Esophagus squamous epithelium (tissue), 5 donors: ENCODE measurements at places on chromosomes 16 and 17. TPM values are rescaled to one million over a fixed set of nuclear protein-coding genes. Genes with fewer than 3 reads are reported as not detected.

- no peak for DNase-seq
These were observed 24.3 kb downstream of the CENPV start for GRCh38 chr17:16328997-16329396.

- DNase-seq = no peak
These were observed 49.4 kb upstream of the PVALEF start for GRCh38 chr17:81115749-81116464.

- no peak for DNase-seq
These were observed 117.9 kb downstream of the CYLD start for GRCh38 chr16:50859628-50860360.

- no peak for DNase-seq
These were observed 33.3 kb upstream of the ERCC4 start for GRCh38 chr16:13886608-13887007.

- DNase-seq = no peak
These were observed 21.6 kb downstream of the C17orf58 start for GRCh38 chr17:67974598-67975066.

GRCh38 chr17:16924696-16925440, 47.0 kb downstream of the TNFRSF13B start:
- no peak for DNase-seq

DNA sequence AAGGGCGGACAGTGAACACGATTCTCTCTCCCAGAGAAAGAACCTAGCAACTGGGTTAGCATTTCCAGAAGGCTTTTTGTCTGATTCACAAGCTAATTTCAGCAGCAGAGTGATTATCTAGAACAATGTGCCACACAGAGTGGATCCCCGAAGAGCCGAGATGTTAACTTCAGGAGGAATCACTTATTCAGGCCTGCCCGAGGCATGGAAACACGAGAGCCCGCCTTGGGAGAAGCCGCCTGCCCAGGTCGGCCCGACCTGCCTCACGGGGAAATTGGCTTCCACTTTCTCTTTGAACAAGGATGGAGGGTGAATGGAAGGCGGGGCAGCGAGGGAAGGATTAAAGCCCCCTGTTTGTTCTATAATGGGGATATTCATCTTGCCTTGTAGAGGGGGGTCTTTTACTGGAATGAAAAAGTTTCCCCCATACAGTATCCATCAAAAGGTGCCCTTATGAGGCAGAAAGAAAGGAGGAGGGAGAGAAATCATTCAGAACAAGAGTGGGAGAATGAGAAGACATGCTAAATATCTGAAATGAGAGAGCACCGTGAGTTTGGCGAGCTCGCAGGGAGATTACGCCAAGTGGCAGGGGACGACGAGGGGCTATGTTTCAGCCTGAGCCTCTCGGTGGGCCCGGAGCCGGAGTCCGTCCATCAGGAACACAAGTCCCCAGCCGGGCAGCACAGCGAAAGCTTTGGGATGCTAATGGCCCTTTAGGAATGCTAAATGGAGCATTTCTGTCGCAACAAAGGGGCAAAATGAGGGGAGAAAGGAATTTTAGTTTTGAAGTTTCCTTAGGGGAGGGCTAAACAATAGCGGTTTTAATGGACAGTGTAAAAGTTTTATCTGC, 33.0 kb downstream of the NTN1 start:
- no peak for DNase-seq

- DNase-seq = no peak
These were observed 25.9 kb upstream of the FAAP100 start for GRCh38 chr17:81578038-81578441.

DNA sequence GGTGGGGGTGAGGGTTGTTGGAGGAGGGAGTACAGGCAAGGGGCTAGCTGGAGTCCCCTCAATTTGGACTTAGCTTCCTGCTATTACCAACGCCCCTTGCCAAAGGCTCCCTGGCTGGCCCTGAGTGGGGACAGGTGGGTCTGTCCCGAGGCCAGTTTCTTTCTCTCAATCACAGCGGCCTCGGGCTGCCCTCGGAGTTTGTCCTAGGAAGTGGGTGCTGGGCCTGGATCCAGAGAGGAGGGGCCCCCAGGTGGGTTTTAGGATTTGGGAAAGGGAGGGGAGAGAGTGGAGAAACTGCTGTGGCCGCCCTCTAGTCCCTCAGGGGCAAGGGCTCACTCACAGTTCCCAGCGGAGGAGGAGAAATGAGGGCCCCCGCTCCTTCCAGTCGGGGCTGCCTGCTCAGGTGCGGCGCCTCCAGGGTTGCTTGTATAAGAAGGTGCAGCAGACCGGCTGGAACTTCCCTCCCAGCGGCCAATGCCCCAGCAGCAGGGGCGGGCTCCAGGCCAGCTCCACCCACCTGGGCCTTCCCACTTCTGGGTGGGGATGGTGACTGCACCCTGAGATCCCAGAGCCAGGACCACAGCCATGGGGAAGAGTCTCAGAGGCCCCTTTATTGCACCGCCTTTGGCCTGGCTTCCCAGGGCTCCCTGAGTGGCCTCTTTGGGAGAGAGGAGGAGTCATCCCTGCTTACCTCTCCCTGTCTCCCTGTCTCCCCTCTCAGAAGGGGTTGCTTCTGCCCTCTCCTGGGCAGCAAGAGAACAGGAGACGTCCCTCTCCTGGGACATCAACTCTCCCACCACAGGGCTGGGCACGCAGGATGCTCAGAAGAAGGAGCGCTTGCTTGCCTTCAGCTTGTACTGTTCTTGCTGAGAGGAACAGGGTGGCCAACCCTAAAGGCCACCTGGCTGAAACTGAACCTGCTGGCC, 112.0 kb upstream of the SMURF2 start:
- DNase-seq = no peak

GRCh38 chr17:74779948-74780400, 3.8 kb upstream of the NAT9 start:
- no peak for DNase-seq

DNA sequence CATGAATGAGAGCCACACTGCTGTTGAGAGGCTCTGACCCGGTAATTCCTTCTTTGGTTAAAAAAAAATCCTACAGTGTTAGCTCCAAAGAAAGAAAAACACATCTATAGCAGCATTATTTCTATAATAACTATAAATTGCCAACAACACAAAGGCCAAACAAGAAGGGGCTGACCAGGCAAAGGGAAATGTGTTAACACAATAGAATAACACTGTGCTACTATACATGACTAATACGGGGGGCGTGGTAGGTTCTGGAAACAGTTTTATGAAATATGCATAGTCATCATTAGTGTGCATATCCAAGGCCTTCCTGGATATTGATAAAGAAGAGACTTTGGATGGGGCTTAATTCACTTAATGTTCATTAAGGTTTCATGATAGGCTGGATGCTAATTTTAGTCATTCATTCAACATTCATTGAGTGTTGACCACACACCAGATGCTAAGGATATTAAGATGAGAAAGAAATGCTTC, 50.0 kb upstream of the CCL1 start:
- DNase-seq = no peak

DNA sequence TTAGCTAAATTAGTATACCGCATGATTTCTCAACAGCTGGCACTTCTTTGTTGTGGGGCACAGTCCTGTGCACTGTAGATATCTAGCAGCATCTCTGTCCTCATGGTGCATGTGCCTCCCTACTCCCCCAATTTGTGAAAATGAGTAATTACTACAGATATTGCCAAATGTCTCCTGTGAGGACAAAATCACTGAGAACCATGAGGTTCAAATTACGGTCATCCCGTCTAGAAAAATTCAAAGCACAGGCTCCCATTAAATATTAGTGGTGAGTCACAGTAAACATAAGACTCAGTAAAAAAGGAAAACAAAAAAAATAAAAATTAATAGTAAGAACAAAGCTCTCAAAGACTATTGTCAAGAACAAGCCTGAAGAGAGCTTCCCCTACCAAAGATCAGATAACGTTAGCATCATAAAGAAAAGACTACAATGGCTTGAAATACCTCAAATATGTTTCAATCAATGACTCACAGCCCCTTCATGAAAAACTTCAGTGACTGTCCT, 57.8 kb downstream of the STH start:
- DNase-seq = no peak

DNA sequence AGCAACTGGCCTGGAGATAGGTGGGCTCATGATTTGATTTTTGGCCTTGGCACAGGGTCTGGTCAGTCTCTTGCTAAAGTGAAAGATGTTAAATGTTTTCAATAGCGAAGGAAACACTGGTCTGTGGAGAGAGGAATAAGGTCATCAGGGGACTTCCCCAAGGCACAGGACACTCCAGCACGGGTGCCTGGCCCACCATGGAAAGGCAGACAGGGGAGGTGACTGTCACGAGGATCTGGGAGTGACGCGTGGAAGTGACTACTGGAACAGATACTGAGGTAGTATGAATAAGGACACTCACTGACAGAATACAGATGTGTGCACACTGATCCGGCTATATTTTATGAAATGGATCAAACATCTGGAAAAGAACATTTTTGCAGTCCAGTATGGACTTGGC, 16.7 kb upstream of the ICAM2 start:
- DNase-seq = no peak

DNA sequence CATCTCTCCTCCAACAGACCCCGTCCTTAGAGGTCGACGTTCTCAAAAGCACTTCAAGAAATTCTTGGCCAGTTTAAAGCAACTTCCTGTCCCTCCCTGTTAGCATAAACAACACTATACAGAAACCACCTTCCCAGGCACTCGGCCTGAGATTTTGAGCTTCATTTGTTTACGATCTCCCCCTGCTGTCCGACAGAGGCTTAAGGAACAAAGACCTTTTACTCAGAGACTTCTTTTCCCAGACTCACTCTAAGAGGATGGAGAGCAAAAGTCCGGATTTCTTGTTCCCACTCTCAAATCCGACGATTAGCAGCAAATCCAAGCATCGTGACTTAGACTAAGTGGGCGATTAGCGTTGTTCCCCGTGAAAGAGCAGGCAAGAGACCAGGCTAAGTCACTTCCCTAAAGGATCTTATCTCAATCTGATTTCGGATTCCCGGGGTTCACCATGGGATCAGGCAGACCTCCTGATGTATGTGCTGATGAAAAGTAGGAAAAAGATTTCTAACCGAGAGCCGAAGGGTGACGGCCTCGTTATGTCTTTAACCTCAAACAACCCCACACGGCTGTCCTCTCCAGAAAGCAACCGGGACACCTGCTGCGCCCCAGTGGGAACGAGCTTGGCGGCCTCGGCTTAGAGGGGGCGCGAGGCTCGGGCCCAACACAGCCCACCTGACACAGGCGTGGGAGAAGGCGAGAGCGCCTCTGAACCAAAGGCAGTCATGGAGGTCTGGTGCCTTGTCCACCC, 598 bp downstream of the INPP5K start:
- no peak for DNase-seq

DNA sequence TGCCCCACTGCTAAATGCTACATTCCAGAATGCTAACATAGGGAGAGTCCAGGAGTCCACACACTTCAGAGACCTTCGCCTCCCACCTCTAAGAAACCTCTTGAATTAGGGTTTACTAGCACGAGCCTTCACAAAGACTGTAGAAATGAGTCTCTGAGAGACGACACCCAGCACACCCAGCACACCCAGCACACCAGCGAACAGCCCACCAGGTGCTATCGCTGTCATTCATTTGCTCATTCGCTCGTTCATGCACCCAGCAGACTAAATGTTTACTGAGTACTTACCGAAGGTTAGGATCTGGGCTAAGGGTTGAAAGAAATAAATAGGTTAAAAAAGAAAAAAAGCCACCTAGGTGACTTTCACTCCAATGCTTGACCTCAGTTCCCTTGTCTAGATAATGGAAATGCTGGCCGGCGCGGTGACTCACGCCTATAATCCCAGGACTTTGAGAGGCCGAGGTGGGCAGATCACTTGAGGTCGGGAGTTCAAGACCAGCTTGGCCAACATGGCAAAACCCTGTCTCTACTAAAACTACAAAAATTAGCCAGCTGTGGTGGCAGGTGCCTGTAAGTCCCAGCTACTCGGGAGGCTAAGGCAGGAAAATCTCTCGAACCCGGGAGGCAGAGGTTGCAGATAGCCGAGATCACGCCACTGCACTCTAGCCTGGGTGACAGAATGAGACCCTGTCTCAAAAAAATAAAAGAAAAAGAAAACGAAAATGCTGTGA, 100.8 kb downstream of the ADCY9 start:
- no peak for DNase-seq

- DNase-seq = no peak
These were observed 25.3 kb downstream of the CTRB2 start for GRCh38 chr16:75181630-75182029.

GRCh38 chr17:59373882-59374495, 42.5 kb downstream of the YPEL2 start:
- no peak for DNase-seq

DNA sequence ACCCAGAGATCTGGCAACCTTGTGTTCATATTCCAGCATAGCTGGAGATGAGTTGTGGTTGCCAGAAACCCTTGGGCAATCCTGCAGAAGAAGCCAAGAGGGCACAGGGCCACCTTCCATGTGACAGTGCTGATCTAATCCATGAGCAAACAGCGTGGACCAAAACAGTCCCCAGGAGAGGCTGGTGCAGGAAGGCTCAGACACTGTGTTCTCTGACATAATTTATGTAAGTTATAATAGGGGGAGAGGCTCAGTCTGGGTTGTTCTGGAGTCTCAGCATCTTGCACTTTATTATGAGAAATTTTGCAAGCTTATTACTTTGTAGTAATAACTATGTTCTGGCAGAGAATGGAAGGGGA, 273.9 kb downstream of the HAPSTR1 start:
- DNase-seq = no peak

The ABAT gene
- total RNA-seq = 14.5 TPM

The CCL3 gene
- 0.68 TPM for total RNA-seq

The MYH13 gene
- total RNA-seq = not detected

The MMD gene
- total RNA-seq = 14.7 TPM

The MYCBPAP gene
- total RNA-seq = 0.38 TPM
